Neural progenitor cell (in vitro differentiated cells): ENCODE measurements at places on chromosomes 3 and 15.

GRCh38 chr15:65303687-65304380 lies 643 bp upstream of the RNU5B-1 start:
- peak; percentile 81 for DNase-seq

- DNase-seq: peak; percentile 38
These were observed 70.9 kb downstream of the DCUN1D1 start for GRCh38 chr3:182909318-182910040.

DNA sequence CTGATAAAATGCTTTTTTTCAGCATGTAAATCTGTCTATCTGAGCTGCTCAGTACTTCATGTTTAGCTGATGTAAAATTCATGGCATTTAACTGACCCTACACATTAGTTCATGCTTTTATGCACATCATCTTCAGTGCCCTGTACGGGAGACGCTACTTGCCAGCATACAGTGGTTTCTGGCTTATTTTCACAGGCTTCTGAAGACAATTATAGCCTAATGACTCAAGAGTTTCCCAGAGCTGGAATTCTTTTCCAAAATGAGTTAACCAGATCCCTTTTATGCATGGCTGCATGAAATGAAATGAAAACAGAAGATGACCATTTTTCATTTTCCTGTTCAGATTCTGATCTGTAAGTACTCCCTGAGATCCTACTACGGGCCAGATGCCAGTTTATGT lies 1061.5 kb downstream of the ROBO2 start:
- DNase-seq: no peak

GRCh38 chr3:30760040-30760695 lies 134.3 kb downstream of the GADL1 start:
- no peak for DNase-seq

DNA sequence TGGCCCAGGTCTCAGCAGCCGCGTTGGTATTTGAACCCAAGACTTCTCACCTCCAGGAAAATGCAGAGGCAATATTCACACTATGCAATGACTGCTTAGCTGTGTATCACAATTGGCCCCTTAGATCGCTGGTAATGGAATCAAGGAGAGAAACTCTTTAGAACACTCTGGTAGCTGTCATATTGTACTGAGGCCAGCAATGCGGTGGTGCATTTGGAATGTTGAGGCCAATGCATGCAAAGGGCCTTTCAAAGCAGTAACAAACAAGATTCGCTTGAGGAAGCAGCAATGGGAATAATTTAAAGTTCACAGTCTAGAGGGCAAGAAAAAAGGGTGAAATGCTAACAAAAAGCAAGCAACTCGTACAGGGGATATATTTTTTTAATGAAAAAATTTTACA lies 764.1 kb downstream of the GRM7 start:
- DNase-seq: no peak

- DNase-seq: no peak
These were observed 15.4 kb downstream of the SLC22A14 start for GRCh38 chr3:38297537-38297936.

DNA sequence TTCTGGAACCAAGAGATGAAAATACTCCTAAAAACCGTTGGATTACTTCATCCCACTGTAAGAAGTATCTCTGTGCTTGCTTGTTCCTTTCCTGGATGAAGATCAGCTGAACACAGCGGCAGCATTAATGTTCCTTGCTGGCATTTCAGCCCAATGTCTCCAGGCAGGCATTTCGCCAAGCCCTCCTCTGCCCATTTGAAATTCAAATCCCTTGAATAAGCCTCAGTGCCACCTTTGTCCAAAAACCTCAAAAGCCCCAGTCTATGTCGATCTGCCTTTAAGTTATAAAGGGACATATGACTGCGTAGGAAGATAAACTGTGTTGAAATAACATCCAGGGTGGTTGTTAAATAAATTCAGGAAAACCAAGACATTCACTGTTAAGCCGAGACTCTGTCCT lies 156.8 kb upstream of the PDZRN3 start:
- DNase-seq: no peak

DNA sequence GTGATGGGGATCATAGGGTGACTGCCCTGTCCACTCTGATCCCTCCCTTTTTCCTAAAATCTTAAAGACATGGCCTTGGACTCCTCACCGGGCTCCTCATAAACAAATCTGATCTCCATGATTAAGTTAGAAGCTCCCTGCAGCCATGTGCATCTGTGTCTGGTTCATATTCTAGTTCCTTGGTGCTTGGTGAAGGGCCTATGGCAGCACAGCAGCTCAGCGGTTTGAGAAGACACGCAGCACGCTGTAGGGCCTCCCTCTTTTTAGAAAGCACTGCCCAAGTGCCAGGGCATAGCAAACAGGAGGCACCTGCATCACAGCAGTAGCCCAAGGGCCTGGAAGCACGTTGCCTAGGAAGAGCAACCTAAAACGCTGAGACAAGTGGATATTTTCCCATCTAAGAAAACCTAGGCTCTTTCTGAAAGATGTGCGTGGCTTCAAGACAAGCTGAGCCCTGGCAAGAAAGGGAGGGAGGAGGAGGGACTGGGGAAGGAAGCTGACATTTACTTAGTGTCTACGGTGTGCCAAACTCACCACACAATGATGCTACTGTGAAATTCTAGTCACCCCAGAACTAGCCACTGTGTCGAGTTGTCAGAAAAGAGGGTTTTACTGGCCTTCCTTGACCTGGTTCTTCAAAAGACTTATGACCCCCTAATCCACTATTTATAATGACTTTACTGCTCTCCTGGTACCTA lies 14.9 kb upstream of the ULK3 start:
- no peak for DNase-seq

DNA sequence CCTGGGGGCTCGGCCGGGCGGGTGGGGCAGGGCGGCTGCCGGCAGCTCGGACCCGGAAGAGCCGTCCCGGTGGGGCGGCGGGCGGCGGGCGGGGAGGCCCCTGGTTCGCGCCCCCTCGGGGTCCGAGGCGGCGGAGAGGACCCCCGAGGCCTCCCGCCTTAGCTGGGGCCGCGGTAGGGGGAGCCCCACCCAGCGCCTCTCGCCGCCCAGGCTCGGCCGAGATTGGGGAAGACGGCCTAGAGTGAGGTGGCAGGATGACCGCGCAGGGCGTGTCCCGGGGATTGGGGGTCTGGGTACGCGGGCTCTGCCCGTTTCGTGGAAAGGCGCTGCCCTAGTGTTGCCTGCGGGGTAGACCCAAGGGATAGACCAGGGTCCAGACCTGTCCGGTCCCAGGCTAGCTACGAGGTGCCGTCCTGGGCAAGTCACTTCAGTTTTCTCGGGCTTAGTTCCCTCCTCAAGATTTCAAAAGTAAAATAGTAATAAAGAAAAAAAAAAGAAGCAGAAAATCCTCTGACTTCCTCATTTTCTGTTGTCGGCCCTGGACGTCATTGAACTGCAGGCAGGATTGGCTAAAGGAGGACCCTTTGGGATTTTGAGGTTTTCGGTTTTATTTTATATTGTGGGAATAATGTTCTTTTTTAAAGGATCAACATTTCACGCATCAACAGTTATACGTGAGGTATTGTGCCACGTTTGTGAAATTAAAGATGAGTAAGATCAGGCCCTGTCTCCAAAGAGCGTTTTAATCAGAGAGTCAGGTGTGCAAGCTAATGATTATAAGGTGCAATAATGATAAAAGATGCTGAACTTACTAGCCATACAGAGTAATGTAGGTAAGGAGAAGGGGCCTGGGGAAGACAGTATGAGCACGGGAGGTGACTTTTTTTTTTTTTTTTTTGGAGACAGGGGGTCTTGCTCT lies 679 bp downstream of the IQGAP1 start:
- DNase-seq: peak; percentile 73

DNA sequence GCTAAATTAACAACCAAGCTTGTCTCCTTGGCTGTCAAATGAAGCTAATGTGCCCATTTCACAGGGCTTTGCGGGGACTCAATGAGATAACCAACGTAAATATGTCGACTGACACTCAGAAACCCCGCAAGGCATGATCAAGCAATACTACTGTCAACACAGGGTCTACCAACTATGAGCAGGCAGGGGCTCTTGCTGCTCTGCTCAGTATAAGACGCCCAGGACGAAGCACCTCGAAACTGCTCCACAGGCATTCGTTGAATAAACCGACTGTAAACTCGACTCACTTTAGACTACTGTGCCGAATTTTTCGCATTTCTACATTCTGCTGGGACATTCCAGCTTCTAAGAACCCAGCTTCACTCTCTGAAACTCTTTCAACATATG lies 55.0 kb downstream of the FEZF2 start:
- no peak for DNase-seq

- no peak for DNase-seq
These were observed 881.3 kb upstream of the NR2F2 start for GRCh38 chr15:95449230-95449628.

DNA sequence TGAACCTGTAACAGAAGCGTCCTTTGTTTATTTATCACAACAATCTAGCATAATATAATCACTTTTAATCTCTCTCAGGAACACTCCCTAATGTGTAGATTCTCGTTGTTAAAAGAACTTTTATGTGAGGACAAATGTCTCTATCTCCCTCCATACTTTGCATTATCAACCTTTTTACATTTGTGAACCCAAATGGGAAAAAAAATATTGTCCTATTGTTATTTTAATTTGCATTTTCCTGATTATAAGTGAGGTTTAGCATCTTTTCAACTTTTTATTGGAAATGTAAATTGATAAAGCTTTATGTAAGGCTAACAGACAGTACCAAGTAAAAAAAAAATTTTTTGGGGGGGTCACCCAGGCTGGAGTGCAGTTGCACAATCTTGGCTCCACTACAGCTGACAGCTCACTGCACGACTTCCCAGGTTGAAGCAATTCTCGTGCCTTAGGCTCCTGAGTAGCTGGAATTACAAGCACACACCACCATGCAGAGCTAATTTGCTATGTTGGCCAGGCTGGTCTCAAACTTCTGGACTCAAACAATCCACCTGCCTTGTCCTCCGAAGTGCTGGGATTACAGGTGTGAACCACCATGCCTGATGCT lies 33.0 kb upstream of the DENND4A start:
- no peak for DNase-seq

- DNase-seq: peak; percentile 78
These were observed 19.2 kb upstream of the SOX2 start for GRCh38 chr3:181692311-181693145.

- DNase-seq: no peak
These were observed 205.7 kb upstream of the ROBO1 start for GRCh38 chr3:79973482-79973881.

DNA sequence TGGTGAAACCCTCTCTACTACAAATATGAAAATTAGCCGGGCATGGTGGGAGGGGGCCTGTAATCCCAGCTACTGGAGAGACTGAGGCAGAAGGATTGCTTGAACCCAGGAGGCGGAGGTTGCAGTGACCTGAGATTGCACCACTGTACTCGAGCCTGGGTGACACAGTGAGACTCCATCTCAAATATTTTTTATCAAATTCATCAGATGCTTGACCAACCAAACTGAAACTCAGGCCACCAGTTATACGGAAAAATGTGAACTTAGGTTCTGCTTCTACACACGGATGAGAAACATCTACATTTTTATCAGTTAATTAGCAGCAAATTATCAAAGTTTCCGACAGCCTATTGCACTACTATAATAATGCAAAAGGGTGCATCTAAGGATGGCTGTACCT lies 4.8 kb downstream of the ARF4 start:
- DNase-seq: no peak

- DNase-seq: no peak
These were observed 187.3 kb upstream of the NSMCE3 start for GRCh38 chr15:29456964-29457363.

- peak; percentile 59 for DNase-seq
These were observed 270.3 kb upstream of the CFAP20DC start for GRCh38 chr3:59320080-59320479.

- no peak for DNase-seq
These were observed 23.4 kb upstream of the ACAP2 start for GRCh38 chr3:195466251-195466650.

DNA sequence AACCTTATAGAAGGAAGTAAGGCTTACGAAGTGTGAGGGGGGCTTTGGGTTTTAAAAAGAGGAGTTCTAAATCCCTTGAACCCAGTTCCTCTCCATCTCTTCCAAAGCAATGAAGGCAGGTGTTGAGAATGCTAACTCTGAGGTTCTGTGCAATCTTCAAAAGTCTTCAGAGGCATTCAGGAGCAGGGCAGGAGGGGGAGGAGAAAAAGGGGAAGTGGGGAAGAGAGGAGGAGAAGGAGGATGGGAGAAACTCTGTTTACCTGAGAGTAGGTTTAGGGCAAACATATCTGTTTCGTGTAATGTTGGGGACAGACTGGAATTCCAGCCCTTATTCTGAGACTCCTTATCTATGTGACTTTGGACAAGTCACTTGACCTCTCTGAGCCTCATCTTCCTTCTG lies 36.9 kb downstream of the FAM3D start:
- DNase-seq: no peak

- no peak for DNase-seq
These were observed 29.1 kb downstream of the SEMA3G start for GRCh38 chr3:52415800-52416199.

- no peak for DNase-seq
These were observed 83.6 kb upstream of the FXR1 start for GRCh38 chr3:180828723-180829408.

DNA sequence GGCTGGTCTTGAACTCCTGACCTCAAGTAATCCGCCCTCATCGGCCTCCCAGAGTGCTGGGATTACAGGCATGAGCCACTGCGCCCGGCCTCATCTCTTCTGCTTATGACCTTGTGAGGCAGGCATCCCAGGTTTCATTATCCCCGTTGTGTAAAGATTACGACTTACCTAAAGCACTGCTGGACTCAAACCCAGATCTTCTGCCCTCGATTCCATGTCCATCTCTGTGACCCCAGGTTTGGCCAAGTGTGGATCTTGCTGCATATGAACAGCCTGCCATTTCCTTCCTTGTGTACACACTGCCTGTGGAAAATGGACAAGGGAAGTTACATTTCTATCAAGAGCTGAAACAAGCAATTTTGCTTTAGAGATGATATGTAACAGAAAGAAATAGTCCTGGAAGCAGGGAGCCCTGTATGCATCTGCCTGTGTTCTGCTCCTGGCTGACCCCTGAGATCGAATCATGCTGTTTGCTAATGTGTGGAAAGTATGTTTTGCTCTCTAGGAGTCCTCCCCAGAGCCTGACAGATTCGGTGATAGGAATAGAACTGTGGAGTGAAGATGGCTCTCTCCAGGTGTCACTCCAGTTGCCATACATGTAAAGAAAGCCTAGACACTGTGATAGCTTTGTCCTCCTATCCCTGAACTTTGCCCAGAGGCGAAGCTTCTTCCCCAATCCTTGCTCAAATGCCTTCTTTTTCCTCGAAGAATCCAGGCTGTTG lies 11.8 kb upstream of the LIPC start:
- DNase-seq: no peak

- DNase-seq: no peak
These were observed 5.4 kb upstream of the TRIM59 start for GRCh38 chr3:160454995-160455394.

DNA sequence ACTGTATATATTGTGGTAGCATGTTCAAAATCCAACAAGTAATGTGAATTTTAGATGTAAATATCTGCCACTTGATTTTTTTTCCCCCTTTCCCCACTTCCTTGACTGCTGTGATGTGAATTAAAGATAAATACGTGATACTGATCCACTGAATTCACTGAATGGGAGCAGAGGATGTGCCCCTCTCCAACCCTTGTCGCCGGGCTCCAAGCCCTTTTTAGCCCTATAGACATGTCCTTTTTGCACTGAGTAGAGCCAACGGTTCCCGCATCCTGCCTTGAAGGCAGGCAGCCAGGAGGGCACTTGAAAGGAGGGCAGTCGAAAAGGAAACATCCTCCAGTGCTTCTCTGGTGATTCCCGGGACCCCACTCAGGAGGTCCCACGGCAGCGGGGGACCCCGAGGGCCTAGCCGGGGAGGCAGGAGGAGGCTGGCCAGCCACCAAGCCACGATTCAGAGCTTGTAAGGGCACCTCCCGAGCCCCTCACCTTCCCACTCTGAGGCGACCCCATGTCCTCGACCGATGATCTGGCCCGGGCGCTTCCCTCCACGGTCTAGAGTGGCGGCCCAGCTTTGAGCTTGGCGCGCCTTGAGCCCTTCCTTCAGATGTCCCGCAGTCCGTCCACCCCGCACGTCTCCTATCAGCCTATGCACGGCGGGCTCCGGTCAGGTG lies 901 bp upstream of the MANF start:
- peak; percentile 46 for DNase-seq
